Epithelial cell of proximal tubule (primary cell): ENCODE measurements at places on chromosomes 12 and 14.

- DNase-seq = no peak
These were observed 63.8 kb downstream of the FBXO33 start for GRCh38 chr14:39368261-39368959.

DNA sequence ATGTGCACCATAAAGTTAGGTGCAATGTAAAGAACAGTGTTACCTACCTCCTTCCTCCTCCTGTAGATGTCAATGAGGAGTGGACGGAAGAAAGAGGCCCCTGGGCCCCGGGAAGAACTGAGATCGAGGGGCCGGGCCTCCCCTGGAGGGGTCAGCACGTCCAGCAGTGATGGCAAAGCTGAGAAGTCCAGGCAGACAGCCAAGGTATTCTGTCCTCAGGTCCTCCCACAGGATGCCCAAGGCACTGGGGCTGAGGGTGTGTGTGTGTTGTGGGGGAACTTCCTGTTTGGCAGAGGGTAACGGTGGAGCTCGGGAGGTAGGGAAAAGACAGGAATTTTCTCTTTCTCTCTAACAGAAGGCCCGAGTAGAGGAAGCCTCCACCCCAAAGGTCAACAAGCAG, 6.4 kb downstream of the ATN1 start:
- no peak for DNase-seq

DNA sequence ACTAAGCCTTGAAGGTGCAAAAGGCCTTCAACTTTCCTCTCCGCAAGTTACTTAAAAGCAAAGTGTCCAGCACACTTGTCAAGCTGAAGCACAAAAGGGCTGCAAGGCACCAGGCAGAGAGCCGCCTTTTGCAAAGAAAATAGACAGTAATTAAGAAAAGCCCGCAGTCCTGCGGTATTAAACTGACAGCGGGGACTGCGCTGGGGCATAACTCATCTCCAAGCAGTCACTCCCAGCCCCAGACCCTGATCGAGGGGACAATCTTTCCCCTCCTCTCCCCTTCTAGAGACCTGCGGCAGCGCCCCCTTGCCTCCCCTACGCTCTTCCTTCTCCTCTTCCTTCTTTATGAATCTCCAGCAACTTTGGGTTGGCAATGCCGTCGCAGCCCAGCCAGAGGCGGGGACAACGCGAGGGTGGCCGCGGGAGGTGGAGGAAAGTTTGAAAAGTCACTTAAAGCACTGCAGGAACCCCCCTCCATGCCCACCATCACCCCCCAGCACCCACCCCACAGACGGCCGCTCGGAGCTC, 200.9 kb upstream of the CAND1 start:
- DNase-seq = no peak

DNA sequence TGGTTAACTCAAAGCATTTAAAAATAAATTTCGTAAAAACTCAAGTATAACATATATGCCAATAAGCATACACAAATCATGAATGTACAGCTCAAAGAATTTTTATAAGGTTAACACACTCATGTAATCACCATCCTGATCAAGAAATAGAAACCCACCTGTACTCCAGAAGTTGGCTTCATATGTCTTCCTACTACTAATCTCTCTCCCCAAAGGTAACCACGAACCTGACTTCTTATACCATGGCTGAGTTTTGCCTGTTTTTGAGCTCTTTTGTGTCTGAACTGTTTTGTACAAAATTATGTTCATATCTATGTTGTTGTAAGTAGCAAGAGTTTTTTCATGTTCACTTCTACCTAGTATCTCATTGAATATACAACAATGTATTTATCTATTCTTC, 18.7 kb downstream of the DUSP16 start:
- DNase-seq = no peak

DNA sequence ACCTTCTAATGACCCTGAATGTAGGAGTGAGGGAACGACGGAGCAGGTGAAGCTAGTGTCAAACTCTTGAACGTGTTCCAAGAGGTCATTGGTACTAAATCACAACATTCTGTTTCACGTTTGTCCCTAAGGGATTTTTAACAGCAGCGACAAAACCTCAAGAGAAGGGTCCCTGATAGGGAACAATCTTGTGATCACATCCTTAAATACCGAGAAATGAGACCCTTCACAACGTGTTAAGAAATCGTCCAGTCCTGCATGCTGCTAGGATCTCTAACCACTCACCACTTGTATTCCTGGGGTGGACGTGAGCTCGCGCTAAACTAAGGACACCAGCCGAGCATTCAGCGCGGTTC, 134.1 kb upstream of the KRAS start:
- no peak for DNase-seq

DNA sequence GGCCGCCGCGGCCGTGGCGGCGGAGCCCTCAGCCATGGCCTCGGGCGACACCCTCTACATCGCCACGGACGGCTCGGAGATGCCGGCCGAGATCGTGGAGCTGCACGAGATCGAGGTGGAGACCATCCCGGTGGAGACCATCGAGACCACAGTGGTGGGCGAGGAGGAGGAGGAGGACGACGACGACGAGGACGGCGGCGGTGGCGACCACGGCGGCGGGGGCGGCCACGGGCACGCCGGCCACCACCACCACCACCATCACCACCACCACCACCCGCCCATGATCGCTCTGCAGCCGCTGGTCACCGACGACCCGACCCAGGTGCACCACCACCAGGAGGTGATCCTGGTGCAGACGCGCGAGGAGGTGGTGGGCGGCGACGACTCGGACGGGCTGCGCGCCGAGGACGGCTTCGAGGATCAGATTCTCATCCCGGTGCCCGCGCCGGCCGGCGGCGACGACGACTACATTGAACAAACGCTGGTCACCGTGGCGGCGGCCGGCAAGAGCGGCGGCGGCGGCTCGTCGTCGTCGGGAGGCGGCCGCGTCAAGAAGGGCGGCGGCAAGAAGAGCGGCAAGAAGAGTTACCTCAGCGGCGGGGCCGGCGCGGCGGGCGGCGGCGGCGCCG, 381 bp downstream of the YY1 start:
- DNase-seq = no peak

GRCh38 chr12:7144414-7145120, 14.4 kb downstream of the CLSTN3 start:
- no peak for DNase-seq

DNA sequence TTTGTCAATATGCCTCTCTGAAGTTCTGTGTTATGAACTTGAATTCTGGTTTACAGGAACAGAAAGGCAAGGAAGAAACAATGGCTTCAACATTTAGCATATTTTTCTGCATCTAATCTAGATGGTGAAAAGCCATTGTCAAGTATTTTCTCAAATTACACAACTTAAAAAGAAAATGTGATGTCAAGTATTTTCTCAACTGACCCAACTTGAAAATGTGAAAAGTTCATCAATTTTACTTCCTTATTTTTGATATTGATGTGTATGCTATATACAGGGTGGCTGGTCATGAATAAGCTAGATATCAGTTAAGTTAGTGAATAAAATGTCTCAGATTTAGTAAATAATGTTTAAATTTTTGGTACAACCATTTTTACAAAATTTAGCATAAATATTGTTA, 196.7 kb downstream of the ALX1 start:
- no peak for DNase-seq

DNA sequence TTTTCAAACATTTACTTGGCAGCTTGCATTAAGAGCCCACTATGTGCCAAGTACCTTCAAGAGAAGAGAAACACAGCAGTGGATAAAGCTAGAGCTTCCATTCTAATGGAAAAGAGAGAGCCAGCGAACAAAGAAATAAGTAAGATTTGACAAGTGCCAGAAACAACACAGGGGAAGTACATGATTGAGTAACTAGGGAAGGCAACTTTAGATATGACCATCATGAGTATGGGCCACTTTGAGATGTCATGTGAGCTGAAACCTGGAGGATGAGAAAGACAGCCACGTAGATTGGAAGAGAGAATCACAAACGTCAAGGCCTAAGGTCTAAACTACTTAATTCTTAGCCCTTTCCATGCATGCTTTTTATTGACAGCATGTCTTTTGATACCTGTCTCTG, 121.4 kb downstream of the ITPR2 start:
- no peak for DNase-seq

DNA sequence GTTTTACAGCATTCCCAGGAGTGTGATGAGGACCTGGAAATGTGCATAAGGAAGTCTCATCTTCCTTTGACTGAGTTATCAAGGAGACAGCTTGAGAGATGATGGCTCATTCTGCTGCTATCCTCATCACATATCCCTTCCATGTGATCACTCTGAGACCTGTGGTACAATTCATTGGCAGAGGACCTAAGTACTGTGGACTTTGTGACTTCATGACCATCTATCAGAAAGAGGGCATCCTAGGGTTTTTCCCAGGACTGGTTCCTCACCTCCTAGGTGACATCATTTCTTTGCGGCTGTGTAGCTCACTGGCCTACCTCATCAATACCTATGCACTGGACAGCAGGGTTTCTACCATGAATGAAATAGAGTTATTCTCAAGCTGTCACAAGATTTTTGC, 172.1 kb upstream of the PLEKHG7 start:
- no peak for DNase-seq

- no peak for DNase-seq
These were observed 50.7 kb downstream of the RBMS2 start for GRCh38 chr12:56572288-56572687.

DNA sequence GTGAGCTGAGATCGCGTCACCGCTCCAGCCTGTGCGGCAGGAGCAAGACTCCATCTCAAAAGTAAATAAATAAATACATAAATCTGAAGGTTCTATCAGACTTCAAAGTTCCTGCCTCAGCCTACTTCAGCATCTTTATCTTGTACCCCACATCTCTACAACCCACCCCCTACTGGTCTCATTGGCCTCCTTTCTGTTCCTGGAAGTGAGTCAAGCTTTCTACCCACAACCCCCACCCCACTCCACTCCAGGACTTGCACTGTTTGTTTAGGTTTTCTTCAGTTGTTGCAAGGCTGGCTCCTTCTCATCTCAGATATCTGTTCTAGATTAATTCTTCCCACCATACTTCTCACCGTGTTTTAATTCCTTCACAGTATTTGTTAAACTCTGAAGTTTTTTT, 714 bp upstream of the PSMC6 start:
- DNase-seq = no peak

DNA sequence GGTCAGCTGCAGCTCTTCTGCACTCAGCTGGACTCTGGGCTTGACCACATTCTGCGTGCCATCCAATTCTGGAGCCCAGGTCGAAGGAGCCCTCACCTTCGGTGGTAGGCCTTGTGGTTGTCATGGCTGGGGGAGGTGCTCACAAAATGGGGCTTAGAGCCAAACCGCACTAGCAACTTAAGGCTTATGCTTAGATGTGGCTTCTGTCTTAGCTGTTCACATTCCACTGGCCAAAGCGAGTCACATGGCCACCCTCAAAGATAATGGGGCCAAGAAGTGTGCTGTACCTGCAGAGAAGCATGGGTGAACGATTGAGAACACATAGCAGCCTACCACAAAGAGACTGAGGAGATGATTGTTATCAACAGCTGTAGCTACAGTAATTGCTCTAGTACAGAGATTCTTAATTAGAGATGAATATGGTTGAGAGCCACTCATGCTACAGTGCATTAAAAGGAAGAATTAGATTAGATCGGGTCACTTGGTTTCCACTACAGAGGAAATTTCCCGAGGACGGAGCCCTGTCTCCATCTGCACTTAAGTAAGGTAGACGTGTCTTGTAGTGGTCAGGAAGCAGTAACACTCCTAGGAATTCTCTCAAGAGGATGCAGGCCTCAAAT, 334.6 kb upstream of the FKBP4 start:
- no peak for DNase-seq

GRCh38 chr12:94099632-94100031, 48.7 kb upstream of the PLXNC1 start:
- DNase-seq = no peak

DNA sequence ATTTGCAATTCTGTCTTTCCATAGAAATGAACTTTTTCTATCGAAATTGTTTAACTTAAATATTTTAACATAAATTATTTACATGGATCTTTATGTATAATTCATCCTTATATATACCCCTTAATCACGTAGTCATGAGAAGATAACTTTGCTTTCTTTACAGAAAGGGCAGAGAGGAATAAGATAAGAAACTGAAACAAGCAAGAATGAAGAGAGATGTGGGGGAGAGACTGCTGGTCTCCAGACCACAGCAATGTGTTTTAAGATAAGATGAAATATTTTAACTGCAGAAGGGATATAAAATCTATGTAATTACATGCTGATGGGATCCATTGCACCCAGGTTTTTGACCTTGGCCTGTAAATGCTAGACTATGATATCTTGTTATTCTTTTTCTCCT, 34.7 kb upstream of the DNM1L start:
- no peak for DNase-seq

DNA sequence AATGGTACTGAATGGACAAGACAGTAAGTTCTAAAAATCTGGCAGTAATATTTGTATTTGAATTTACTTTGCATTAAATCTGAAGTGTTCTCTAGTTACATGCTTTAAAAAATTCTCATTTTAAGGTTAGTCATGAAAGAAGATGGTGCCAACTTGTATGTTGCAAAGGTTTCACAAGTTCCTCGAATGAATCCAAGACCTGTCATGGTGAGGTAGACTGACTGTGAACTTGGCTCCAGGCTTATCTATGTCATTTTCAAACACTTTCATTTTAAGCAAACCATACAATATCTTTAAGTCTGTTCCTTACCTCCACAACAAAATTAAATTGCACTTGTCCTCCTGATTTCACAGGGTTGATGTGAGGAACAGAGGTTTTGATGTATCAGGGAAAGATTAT, 23.4 kb downstream of the CLEC2D start:
- DNase-seq = no peak

- DNase-seq = no peak
These were observed 33.1 kb downstream of the CD9 start for GRCh38 chr12:6233121-6233971.

GRCh38 chr12:52087961-52088820, 8.7 kb downstream of the SMIM41 start:
- no peak for DNase-seq

DNA sequence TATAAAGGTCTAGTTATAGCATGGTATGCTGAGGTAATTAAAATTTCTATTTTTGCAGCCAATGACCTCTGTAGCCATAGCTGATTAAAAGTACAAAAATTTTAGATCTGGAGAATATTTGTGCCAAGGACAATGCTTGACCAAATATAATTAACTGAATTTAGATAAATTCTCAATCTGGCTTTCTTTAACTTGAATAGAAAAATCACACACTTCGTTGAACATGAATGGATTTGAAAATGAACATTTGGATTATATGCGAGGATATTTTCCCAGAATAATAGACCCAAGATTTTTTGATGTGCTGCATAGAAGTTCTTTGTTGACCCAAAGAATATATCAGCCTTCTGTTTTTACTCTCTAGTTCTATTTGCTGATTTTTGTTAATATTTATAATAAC, 38.4 kb upstream of the G2E3 start:
- no peak for DNase-seq

- no peak for DNase-seq
These were observed 86.4 kb downstream of the DACT1 start for GRCh38 chr14:58724206-58724605.

GRCh38 chr14:90027842-90028241, 34.0 kb upstream of the KCNK13 start:
- DNase-seq = no peak

- no peak for DNase-seq
These were observed 329.8 kb upstream of the TMPO start for GRCh38 chr12:98185606-98186005.

DNA sequence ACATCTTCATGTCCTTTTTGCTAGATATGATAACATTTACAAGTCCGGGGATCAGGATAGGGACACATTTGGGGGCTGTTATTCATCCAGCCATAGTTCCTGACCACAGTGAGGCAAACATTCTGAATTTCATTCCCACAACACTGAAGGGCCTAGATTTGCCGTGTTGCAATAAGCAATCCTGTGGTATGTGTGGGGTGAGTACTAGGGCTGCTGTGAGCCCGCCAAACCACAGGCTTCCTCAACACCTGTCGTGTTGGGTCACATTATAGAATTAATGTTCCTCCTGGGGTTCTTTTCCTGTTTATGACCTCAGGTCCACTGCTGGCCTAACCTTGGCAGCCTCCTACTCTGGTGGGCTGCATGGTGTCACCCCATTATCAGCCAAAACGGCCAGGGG, 119.2 kb downstream of the TBC1D30 start:
- no peak for DNase-seq
